ENCODE measurements at places on chromosomes 2 and 18.

- no peak for DNase-seq
Observed at GRCh38 chr2:211144078-211144477, 587.7 kb downstream of the CPS1 start.

GRCh38 chr2:46386763-46387162 lies 89.6 kb downstream of the EPAS1 start:
- no peak for DNase-seq

DNA sequence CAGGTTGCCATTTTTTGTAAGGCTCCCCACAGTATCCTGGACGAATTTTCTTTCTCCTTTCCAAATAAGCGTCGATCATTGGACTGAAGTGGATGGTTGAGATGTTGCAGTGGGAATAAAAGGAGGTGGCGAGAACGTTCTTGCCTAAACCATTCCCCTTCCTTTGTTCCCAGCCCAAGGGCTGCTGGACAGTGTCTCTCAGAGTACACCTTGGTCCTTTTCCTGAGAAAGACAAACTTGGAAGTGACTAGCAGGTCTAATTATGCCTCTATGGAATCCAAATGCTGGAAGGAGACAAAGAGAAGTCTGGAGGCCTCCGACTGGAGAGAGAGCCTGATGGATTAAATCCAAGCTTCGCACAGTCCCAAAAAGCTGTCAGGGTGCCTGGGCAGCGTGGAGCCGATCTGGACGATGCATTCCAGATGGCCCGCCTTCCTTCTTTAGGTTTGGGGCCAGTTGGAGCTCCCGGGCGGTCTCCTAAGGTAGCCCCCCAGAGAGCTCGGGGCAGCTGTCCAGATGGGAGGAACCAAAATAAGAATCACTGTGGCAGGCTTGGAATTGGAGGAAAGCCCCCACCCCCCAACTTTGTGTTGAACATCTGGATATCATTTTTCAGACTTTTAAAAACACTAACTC lies 186.8 kb downstream of the TMEM247 start:
- no peak for DNase-seq

DNA sequence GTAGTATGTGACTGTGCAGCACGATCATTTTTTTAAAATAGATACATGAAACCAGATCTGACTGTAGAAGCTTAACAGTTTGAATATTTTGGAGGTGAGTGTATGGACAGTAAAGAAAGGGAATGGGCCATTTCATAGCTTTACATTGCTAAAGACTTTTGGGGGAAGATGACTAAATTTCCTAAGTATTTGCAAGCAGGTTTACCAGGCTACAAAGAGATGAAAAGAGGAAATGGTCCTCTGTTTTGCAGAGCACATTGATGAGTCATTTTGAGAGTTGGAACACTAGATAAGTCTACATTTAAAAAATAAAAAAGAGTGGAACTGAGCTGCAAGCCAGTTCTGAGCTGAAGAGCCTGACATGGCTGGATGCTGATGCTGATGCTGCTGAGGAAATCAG lies 115.7 kb upstream of the LRATD1 start:
- DNase-seq, result no peak

DNA sequence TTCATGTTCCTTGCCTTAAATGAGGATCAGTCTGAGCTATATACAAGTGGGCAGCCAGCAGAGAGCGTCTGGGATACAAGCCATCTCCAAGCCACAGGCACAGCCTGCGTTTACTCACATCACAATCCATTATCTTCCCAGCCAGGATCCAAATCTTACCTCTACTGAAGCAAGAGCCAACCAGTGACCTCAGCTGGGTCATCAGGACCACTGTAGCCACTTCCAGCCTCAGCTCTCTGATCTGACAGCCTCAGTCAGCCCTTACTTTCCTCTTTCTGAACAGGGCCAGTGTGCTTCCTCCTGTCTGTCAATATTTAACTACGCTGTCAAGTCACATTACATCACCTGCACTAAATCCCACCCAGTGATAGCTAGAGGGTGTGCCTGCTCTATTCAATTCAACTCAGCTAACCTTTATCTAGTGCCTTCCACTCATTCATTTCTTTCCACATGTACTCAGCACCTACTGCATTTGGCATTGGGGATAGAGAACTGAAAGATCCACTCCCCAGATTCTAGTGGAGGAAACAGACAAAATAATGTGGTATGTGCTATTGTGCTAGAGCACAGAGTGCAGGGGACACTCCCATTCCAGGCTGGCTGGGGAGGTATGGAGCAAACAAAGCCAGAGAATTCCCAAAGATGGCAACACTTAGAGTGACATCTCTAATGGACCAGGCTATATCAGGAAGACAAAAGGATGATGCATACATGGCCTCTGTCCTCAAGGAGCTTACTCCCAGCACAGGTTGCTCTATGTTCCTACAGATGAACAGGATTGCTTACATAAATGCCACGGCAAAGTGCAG lies 146.5 kb downstream of the NCKAP5 start:
- DNase-seq, result no peak

- no peak for DNase-seq
Observed at GRCh38 chr2:206831442-206831995, 66.1 kb downstream of the FASTKD2 start.

DNA sequence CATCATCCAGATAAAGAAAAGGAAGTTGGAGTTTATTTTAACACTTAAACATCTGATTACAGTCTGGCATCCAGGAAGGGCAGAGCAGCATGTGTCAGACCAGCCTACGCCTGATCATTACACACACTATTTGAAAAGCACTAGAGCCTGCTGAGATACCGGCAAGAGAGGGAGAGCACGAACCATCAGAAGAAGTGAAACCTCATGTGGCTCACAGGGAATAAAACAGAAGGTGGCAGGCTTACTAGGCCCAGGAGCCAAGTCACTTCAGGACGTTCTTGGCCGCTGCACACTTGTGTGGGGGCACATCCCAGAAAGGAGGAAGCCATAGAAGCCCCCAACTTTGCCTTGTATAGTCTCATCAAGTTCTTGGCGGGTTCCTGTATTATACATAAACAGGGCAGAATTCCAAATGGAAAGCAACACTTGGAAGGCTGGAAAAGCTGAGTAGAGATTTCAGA lies 105.5 kb downstream of the UGGT1 start:
- no peak for DNase-seq

GRCh38 chr2:171406044-171406443 lies 27.7 kb downstream of the METTL8 start:
- no peak for DNase-seq

GRCh38 chr2:74429487-74430451 lies 8.2 kb downstream of the WDR54 start:
- DNase-seq, result no peak

GRCh38 chr18:59056706-59057492 lies 82.8 kb upstream of the SEC11C start:
- peak; percentile 23 for DNase-seq

GRCh38 chr2:30269771-30270145 lies 38.4 kb downstream of the LBH start:
- DNase-seq, result no peak

DNA sequence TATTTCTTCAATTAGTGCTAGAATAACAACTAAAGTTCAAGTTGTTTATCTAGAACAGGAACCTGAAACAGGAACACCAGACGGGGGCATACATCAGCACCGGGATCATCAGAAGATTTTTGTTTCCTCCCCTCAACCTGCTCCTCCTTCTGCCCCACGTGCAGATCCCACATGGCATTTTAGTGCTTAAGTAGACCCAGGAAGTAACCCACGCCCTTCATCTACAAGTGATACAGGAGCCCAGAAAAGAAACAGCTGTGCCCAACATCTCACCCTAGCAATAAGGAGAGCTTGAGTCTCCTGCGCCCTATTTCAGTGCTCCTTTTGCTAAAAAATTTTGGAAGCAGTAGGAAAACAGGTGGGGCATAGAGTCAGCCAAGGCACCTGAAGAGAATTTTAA lies 5.2 kb downstream of the ZNF385B start:
- no peak for DNase-seq

DNA sequence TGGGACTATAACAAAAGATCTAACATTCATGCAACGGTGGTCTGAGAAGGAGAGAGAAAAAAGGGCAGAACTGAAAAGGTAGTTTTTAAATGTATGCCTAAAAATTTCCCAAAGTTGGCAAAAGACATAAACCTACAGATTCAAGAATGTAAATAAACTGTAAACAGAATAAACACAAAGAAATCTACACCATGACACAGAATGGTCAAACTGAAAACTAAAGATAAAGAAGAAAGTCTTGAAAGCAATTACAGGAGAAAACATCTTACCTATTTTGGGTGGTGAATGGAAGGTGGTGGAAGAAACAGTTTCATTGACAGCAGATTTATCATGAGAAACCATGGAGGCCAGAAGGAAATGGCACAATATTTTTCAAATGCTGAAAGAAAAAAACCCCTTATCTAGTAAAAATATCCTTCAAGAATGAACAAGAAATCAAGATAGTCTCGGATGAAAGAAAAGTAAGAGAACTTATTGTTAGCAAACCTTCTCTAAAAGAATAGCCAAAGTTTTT lies 35.6 kb upstream of the ZNF397 start:
- no peak for DNase-seq

- DNase-seq, result no peak
Observed at GRCh38 chr2:160963957-160964356, 196.3 kb upstream of the TANK start.

DNA sequence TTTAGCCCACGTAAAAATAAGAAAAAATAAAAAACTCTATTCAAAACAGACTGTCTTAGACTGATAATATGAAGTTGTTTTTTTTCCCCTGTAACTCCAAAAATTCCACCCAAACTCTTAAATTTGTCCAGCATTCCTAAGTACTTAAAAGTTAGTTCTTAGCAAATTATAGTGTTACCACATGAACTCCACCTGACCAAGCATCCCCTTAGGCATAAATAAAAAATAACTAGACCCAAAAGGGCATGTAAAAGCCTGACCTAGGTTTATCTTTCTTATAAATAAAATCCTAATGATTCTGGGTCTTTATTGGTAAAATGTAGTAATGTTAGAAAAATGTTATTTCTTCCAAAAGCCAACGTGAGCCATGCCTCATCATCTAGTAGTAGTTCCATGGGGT lies 54.3 kb downstream of the TTC21B start:
- DNase-seq, result no peak

DNA sequence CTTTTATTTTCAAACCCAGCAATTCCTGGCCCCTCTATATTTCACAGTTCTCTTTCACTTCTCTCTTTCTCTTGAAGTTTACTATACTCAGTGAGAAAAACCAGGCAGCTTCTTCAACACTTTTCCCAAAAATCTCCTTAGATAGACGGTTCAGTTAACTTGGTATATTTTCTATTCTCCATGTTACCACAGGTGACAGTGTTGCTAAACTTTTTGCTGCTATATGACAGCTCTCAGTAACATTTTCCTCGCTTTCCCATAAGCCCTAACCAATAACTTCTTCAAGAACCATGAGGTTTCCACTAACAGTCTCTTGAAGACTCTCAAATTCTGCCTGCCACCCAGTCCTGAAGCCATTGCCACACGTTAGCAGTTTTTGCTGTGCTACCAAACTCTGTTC lies 45.8 kb downstream of the CYBRD1 start:
- no peak for DNase-seq

DNA sequence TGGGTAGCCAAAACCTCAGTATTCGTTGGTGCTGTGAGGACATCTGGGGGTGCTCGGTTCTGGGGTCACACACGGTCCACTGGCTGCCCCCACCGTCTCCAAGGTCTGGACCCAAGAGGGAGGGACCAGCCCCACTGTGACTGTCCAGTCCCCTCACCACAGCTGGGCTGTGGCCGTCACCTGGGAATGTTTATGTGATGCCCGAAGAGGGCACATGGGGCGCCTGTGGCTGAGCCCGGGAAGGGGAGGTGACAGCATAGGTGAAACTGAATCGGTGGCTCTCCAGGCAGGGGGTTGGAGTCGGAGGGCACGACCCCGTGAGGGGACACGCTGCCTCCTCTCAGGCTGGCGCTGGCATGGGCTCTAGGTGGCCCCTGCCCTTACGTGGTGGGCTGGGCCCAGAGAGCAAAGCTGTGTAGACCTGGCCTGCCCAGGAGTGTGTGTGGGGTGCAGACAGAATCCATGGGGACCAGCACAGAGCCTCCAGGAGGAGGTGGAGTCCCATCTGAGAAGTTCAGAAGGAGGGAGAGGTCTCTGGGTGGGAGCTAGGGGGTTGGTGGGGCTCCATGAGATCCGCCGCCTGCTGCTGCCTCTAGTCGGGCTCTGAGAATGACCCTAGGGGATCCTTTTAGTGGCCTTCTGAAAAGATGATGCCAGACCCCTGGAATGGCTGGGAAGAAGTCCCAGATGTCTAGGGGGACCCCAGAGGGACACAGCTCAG lies 1.8 kb downstream of the BOK start:
- DNase-seq, result no peak

GRCh38 chr18:62605685-62606084 lies 82.9 kb downstream of the ZCCHC2 start:
- no peak for DNase-seq

DNA sequence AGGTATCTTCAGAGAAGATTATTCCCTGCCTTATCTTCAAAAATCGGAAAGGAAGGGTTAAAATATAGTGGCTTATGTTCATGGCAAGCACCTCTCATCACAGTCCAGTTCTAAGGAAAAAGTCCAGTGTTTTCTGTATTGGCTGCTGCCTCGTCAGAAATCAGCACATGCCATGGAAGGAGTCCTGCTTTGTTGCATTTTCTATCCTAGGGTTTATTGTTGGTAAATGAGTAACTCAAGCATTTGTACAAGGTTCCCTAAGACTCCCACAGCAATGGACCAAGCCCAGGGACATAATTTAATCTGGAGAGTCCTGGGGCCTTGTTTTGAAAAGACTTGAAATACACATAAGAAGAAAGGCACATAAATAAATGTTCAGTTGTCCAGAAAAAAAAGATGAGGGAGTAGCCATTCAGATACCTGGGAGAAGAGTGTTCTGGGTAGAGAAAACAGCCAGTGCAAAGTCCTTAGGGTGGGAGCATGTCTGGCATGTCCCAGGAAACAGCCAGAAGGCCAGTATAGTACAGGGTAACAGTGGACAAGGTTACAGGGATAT lies 26.4 kb downstream of the NBEAL1 start:
- no peak for DNase-seq

DNA sequence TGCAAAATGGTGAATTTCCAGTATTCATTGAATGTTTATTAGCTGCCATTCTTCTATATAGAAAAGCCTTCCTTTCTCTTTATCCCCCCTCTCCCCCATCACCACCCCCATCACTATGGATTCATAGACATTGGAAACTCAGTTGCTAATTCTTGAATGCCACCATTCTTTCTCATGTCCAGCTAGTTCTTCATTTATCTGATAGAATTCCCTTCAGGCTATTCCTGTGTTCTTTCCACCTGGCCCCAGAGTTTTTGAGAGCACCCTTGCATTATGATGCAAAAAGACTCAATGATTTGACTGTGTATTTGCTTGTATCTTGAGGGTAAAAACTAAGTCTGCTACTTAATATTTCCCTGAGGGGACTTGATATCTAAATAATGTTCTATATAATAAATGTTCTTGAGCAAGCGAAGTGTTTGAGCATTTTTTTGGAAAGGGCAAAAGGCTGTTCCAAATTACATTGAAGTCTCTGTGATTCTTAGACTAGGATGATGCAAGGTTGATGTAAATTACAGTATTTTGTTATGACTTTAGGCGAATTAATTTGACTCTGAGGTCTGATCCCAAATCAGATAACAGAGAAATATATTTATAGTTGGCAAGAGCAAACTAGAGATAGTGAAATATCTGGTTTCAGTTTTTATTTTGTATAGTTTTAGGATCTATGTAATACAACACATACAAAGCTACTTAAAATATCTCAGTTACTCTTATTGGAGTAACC lies 18.8 kb upstream of the SOS1 start:
- DNase-seq, result no peak

All from CD4-positive, alpha-beta T cell treated with Interleukin-4 for 4 hours (primary cell).